ENCODE measurements at places on chromosomes 4 and X. TPM values are rescaled to one million over a fixed set of nuclear protein-coding genes. Genes with fewer than 3 reads are reported as not detected.

- H3K4me3 ChIP-seq = no peak overlapping the region
- H3K4me1 ChIP-seq = peaks cover 10% of the 10 kb centered on the region
- H3K27ac ChIP-seq = no peak overlapping the region
- peaks cover 5% of the 10 kb centered on the region for H3K36me3 ChIP-seq
Observed at GRCh38 chr4:173432430-173432829, 33.5 kb upstream of the SCRG1 start.

GRCh38 chrX:38112566-38112965, 106.2 kb downstream of the SYTL5 start:
- no peaks in the 10 kb centered on the region for H3K4me1 ChIP-seq
- H3K27me3 ChIP-seq = peaks cover 2% of the 10 kb centered on the region
- H3K4me3 ChIP-seq = no peak overlapping the region
- no peaks in the 10 kb centered on the region for H3K36me3 ChIP-seq

- H3K4me3 ChIP-seq = peak overlapping the region; percentile 78
- DNase-seq = peak; percentile 38
- H3K4me1 ChIP-seq = peaks cover 61% of the 10 kb centered on the region
- H3K36me3 ChIP-seq = peaks cover 10% of the 10 kb centered on the region
Observed at GRCh38 chrX:151396042-151396824, 773 bp upstream of the VMA21 start.

DNA sequence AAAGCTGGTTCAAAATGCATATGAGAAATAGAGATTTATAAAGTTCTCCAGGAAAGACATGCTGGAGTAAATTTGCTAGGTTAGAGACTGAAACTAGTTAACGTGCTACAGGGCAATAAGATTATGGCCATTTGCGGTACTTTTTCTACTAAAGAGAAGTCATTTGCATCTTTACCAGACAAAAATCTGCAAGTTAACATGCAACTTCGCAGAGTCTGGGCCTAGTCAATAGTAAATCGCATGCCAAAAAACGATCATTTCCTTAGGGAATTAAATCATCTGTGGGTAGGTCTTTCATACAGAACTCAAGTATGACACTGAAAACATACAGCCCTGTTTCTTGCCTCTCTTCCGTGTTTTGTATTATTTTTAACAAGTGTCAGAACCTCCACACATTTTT, 32.8 kb upstream of the REST start:
- no peak overlapping the region for H3K27ac ChIP-seq
- peaks cover 8% of the 10 kb centered on the region for H3K4me1 ChIP-seq
- no peaks in the 10 kb centered on the region for H3K36me3 ChIP-seq
- peaks cover 4% of the 10 kb centered on the region for H3K27me3 ChIP-seq

- DNase-seq = no peak
- H3K4me1 ChIP-seq = no peaks in the 10 kb centered on the region
- no peak overlapping the region for H3K27ac ChIP-seq
Observed at GRCh38 chrX:133559909-133560308, 144.6 kb upstream of the GPC4 start.

DNA sequence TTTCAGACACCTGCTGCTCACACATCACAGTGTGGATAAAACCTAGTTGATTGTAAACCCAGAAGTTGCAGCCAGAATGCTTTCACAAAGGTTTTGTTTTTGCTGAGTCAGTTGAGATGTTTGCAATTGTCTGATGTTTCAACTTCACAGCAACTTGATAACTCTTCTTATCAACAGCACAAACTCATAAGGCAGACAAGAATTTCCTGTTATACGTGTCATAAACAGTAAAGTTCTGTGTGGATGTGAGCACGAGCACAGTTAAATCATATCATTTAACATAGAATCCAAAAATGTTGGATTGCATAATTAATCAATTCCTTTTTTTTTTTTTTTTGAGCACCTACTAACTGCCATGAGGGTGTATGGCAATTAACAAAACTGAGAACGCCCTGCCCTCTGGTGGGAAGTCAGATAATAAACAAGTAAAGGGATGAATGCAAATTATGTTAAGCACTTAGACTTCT, 512.2 kb downstream of the PDHA2 start:
- H3K27me3 ChIP-seq = no peaks in the 10 kb centered on the region
- DNase-seq = peak; percentile 7
- H3K4me1 ChIP-seq = no peaks in the 10 kb centered on the region
- H3K36me3 ChIP-seq = no peaks in the 10 kb centered on the region
- no peak overlapping the region for H3K27ac ChIP-seq

Gene SMIM43
- not detected for total RNA-seq

Gene SYP
- 2.7 TPM for total RNA-seq
